T-helper 2 cell (primary cell): ENCODE measurements at places on chromosomes 12 and 14.

DNA sequence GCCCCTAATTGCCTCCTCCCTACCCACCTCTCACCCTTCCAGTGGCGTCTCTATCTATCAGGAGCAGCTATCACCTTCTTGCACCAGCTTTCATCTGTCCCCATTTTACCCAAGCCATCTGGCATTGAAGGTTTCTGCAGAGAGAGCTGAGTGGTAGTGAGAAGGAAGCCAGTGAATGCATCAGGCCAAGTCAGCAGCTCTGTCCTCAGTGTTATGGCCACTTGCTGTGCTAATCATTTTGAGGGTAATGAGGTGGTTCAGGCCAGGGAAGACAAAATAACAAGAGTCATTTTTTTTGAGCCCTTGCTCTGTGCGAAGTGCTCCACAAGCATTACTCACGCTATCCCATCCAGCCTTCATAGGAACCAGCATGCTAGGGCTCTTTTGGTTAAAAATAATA lies 164.7 kb downstream of the SUDS3 start:
- DNase-seq: no peak

DNA sequence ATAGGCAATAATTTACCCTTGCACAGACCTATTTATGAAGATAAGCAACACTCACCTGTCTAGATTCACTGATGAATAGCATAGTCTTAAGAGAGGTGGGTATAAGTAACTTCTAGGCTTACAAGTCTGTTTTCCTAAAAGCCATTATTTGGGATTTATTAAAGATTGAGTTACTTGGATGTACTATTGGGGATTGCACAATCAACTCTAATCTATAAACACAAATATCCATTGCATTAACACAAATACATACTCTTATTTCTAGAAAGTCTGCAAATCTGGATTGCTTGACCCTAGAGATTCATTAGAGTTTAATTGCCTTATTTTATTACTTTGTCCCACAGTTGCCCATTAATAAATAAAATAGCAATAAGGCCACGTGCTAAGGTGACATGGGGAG lies 148.1 kb upstream of the CCDC198 start:
- DNase-seq: no peak

- DNase-seq: no peak
These were observed 8.0 kb upstream of the SSTR1 start for GRCh38 chr14:38199739-38200138.

DNA sequence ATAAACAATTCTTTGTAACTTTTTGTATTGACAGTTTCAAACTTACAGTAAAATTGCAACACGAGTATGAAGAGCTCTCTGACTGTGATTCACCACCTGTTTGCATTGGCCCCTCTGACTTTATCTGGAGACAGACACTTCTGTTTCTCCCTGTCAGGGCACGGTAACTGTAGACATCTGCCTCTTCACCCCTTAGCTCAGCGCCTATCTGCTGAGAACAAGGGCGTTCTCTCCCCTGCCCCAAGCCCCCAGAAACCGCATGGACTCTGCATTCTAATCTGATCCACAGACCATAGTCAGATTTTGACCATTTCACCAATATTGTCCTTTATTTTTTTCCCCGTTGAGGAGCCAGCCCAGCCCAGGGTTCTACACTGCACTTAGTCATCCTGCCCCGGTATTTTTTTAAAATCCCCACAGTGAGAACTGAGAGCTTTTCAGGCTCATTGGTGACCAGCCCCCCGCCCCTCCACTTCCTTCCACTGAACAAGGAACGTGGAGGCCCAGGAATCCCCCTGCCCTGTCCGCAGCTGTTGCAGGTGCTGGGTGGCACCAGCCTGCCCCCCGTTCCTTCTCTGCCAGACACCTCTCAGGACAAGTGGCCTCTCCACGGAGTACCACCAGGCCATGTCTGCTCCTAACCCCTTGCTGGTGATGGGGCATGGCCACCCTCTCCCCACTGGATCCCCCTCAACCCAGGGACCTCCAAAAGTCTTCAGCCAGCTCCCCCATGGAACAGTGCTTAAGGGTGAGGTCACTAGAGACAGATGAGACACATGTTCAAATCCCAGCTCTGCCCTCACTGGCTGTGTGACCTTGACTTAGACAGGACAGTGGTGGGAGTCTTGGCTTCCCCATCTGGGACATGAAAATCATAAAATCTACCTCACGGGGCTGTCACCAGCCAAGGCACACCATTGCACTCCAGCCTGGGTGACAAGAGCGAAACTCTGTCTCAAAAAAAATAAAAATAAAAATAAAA lies 11.2 kb downstream of the RHOF start:
- peak; percentile 37 for DNase-seq

- DNase-seq: no peak
These were observed 6.0 kb downstream of the STAT6 start for GRCh38 chr12:57105011-57105753.

GRCh38 chr12:124418791-124419190 lies 123.9 kb downstream of the RFLNA start:
- DNase-seq: no peak

- DNase-seq: no peak
These were observed 10.9 kb downstream of the BCL7A start for GRCh38 chr12:122032580-122032979.

DNA sequence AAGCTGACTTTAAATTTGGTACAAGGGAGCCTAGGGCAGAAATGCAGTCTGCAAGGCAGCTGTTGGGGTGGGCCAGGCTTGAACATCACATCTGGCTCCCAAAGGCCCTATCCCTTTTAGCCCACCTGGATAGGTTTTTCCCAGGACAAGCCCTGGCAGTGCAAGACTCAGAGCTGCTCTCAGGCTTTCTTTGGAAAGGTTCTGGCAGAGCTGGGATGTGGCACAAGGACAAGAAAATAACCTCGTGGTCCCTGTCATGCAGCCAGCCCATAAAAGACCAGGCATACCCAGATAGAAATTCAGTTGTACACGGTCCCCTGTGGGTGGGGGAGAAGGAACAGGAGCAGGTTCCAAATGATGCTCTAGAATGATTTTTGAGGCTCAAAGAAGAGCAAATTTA lies 206.9 kb downstream of the TTC7B start:
- no peak for DNase-seq

DNA sequence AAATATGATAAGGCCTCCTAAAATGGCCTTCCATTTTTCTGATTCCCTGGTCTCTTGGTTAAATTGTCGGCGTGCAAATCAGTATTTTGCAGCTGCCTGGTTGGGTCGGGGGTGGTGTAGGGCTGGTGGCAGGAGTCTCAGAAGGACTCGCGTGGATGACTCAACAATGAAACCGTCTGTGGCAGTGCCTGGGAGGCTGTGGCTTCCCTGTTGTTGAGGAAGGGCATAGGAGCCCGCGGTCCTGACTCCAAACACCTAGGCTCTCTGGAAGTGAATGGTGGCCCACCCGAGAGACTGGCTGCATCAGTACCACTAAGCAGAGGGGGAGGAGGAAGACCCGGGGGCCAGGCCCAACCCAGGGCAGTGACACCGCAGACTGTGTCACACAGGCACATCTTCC lies 207.9 kb downstream of the TTC7B start:
- no peak for DNase-seq

GRCh38 chr12:57541001-57541400 lies 6.0 kb downstream of the DCTN2 start:
- no peak for DNase-seq

GRCh38 chr14:22494486-22495135 lies 94.4 kb downstream of the DAD1 start:
- no peak for DNase-seq

- no peak for DNase-seq
These were observed 62.2 kb downstream of the PRMT8 start for GRCh38 chr12:3553221-3553620.
